ENCODE measurements at places on chromosomes 1 and 21. TPM values are rescaled to one million over a fixed set of nuclear protein-coding genes. Genes with fewer than 3 reads are reported as not detected.
A peak's percentile ranks its signal among the peaks of the same experiment; 100 is the strongest.

XCL2 gene
- total RNA-seq: not detected

GSTM1 gene
- not detected for total RNA-seq

PKP1 gene
- total RNA-seq: not detected

HEYL gene
- not detected for total RNA-seq

LIN9 gene
- 11.5 TPM for total RNA-seq

- peak overlapping the region; percentile 45 for H3K4me3 ChIP-seq
- DNase-seq: peak; percentile 76
- H3K27ac ChIP-seq: peak overlapping the region; percentile 66
- peaks cover 61% of the 10 kb centered on the region for H3K4me1 ChIP-seq
Measured at GRCh38 chr1:89259283-89259971, 13.2 kb downstream of the GBP5 start.

DNA sequence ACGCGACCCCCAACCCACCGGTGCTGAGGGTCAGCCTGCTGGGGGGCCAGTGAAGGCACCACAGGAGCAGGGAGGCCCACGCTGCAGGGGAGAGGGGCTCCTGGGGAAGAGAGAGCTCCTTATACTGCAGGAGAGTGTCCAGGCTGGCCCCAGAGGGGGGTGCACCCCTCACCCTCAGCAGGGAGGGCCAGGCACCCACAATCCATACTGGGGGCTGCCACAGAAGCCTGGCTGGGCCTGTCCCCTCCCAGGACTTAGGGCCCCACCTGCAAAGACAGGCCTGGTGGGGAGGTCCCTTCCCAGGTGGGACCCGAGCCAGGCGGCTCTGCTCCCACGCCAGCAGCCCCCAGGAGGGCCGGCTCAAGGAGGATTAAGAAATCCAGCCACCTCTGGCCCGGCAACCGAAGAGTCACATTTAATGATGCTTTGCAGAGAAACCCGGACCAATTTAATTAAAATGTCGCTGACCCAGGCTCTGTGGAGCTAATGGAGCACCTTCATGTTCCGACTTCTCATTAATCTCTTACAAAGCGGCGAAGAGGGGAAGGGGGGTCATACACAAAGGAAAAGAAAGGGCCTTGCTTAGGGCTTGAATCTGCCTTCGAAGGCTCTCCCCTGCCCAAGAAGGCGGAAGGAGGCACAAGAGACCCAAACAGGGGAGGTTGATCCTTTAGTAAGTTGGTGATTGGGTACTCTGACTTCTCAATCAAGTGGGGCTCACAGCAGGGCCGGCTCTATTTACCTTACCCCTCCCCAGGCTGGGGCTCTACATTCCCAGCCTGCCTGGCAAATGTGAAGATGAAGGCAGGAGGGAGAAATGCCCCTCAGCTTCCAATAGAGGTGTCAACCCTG lies 25.0 kb downstream of the WNT9A start:
- no peaks in the 10 kb centered on the region for H3K36me3 ChIP-seq
- H3K4me1 ChIP-seq: no peaks in the 10 kb centered on the region
- DNase-seq: no peak
- no peak overlapping the region for H3K4me3 ChIP-seq
- H3K27ac ChIP-seq: no peak overlapping the region

DNA sequence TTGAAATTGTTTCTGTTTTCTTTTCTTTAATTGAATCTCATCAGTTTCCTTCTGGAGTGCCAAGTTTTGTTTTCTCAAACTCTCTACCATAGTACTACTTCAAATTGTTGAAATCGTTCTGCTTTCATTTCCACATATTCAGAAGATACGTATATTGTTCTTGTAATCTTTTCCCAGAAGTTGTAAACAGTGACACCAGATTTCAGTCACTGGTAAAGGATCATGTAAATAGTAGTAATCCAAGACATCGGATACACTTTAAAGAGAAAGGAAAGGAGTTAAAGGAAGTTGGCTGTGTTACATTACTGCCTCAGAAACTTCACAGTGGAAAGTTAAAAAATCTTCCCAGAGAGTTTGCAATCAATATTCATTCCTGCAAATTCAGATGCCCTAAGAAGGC lies 67.5 kb downstream of the RGL1 start:
- no peak overlapping the region for H3K27ac ChIP-seq
- no peaks in the 10 kb centered on the region for H3K27me3 ChIP-seq
- peaks cover 6% of the 10 kb centered on the region for H3K4me1 ChIP-seq
- DNase-seq: no peak
- no peaks in the 10 kb centered on the region for H3K36me3 ChIP-seq

DNA sequence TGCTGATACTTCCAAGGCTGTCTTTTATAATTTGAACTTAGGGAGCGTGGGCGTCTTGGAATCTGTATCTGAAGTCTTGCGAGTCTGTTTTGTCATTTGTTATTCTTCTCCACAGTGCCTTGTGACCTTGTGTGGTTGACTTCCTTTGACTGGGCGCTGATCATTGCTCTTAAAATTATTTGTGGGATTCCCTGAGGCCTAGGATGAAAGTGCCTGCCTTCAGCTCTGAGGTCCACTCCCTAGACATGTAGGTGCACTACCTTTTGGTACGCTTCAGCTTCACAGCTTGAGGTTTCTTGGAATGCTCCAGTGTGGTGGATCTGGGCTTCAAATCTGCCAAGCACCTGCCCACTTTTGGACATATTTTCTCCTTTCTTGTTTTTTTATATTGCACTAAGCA lies 50.2 kb upstream of the IGSF5 start:
- no peaks in the 10 kb centered on the region for H3K4me1 ChIP-seq
- H3K4me3 ChIP-seq: no peak overlapping the region
- H3K27me3 ChIP-seq: no peaks in the 10 kb centered on the region
- no peak for DNase-seq
- H3K36me3 ChIP-seq: no peaks in the 10 kb centered on the region
